NCI-H2029 (cell line): ENCODE measurements at places on chromosomes 12 and 14.

DNA sequence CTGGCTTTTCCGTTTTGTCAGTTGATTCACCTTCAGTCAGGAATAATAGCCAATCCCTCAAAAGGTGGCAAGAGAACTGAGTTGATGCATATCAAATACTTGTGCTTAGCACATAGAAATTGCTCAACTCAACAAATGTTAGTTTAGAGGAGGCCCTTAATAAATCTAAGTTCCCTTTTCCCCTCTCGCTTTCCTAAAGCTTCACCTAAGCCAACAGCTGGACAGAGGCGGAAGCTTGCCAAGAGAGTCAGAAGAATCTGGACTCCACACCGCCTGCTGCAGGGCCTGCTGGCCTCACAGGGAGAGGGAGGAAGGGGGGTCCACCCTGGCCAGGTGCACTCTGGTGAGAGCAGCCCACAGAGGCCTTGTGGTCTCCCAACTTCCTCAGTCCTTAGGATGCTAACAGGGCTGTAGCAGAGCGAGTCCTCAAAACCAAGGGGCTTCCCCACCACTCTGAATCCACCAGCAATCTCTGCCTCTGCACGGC is 213.1 kb downstream of the CHST11 start:
- no peak for DNase-seq

DNA sequence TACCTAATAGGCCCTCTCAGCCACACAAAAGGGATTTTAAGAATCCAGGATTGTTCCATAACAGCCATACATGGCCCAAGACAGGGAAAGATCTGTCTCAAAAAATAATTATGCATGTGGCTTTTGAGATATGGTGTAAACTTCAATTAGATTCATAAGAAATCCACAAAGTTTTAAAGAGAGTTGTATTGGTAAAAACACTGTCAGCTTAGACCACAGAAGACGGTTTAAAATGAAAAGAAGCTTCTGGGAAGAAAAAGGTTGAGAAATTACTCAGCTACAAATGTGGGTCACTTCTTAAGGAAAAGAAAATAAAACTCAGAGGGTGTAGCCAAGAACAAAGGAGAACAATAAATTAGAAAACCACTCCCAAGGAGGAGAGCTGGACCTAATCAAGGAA is 191.4 kb downstream of the KIF26A start:
- DNase-seq, result no peak

DNA sequence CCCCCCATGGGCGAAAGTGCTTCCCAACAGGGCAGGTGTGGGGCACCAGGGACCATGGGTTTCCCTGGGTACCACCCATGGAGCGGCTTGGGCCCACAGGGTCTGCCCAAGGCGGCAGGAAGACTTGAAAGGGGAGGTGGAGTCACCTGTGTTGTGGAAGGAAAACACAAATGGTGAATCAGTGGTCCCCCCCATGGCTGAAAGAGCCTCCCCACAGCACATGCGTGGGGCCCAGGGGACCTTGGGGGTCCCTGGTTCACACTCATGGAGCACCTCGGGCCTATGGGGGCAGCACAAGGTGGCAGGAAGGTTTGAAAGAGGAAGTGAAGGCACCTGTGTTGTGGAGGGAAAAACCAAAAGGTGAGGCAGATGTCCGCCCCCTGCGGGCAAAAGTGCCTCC is 581.9 kb downstream of the ALG10 start:
- DNase-seq, result no peak

GRCh38 chr14:68729556-68729955 is 63.3 kb downstream of the ZFP36L1 start:
- DNase-seq, result no peak

DNA sequence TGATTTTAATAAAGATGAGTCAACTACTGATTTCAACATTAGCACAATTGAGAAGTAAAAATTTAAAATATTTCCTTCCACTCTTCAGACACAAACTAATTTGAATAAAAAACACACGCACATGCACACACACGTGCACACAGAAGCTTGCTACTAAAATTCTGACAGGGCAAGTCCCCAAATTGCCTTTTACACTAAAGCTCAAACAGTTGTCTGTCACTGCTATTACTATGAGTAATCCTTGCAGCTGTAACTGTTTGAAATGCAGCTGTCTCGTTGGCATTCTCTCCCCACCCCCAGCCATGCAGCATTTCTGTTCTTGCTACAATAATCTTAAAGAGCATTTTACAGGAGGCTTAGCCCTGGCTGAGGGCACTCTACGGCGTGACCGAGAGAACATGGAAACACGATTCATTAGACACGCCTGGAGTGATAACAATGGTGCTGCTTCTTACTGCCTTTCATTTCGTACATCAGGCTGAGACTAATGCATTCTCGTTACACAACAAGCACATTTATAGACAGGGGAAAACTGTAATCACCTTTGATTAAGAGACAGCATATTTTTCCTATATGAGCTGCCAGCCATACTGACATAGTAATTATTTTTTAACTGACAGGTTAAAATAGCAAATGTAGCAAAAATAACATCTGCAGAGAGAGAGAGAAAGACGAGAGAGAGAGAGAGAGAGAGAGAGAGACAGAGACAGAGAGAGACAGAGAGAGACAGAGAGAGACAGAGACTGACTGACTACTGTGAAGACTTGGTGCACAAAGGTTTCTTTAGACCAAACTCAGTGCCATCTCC is 153.8 kb downstream of the MED13L start:
- DNase-seq, result peak; percentile 76

- DNase-seq, result no peak
These were observed 150.5 kb upstream of the BCL2L14 start for GRCh38 chr12:11920231-11920630.

DNA sequence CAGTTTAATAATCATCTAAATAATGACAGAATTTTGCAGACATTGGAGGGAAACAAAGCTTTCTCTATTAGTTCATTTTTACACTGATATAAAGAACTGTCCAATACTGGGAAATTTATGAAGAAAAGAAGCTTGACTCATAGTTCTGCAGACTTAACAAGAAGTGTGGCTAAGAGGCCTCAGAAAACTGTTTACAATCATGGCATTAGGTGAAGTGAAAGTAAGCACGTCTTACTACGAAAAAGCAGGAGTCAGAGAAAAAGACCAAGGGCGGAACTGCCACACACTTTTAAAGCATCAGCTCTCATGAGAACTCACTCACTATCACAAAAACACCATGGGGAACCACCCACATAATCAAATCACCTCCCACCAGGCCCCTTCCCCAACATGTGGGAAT is 804.4 kb downstream of the FLRT2 start:
- no peak for DNase-seq

GRCh38 chr12:114858388-114859146 is 174.6 kb upstream of the TBX3 start:
- no peak for DNase-seq

- no peak for DNase-seq
These were observed 279.3 kb upstream of the DDHD1 start for GRCh38 chr14:53432378-53432802.

DNA sequence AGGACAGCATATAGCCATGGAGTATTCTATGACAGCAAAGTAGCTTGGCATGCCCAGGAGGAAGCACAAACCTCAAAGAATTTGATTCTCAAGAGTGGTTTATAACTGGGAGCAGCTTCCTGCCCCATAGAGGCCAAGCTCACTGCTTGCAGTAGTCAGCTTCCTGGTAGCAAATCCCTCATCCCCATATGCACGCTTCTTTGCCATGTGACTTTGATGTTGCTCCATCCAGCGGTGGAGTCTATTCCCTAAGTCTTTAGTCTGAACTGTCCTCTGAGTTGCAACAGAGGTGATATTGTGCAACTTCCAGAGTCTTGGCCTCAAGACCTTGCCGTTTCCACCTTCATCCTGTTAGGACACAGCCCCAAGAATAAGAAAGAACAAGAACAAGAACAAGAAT is 996.8 kb upstream of the TMEM132C start:
- DNase-seq, result no peak

DNA sequence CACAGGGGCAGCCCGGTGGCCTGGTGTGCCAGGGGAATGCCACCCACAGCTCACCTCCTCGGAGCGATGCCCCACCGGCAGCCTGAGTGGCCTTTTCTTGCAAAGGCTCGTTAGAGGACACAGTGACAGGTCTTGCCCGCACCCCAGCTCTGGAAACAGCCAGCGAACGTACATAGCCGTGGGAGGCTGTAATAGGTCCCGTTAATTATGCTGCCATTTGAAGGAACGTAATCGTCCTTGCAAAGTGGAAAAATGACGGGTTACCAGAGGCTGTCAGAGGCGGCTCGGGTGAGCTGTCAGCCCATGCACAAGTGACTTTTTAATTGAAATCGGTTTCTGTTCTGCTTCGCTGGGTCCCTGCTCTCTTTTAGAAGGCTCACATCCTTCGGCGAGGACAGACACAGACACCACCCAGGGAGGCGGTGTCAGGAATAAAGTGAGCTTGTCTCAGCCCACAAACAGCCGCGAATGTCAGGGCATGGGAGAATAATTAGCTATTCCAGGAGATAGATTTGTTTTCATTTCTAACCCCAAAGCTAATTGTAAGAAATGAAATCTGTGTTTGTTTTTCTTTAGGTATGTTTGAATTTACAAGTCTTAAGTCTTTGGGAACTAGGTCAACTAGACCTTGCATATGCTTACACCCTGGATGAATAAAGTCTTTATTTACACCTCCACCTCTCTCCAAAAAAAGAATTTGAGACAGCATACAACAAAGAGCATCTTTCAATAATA is 77.2 kb upstream of the RFLNA start:
- no peak for DNase-seq

GRCh38 chr12:104022786-104023185 is 27.2 kb downstream of the GLT8D2 start:
- no peak for DNase-seq

DNA sequence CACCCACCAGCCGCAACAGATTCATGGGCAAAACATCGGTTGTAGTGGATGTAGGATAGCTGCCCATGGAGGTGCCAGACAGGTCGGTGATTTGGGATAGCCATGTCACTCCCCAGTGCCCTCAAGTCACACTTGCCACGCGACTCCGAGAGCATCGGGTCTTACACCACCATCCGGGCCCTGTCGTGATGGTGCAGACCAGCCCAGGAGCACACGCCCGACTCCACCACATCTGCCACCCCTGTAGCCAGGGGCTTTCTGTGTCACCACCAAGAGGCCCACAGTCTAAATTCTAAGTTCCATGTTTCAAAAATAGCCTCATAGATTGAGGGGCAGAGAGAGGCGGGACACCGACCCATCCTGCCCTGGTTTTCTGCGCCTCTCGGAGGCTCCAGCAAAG is 18.0 kb downstream of the FOXN4 start:
- DNase-seq, result no peak

- DNase-seq, result no peak
These were observed 74.7 kb downstream of the NIN start for GRCh38 chr14:50756300-50756699.

- DNase-seq, result peak; percentile 85
These were observed 15.1 kb downstream of the FAIM2 start for GRCh38 chr12:49888461-49889151.

DNA sequence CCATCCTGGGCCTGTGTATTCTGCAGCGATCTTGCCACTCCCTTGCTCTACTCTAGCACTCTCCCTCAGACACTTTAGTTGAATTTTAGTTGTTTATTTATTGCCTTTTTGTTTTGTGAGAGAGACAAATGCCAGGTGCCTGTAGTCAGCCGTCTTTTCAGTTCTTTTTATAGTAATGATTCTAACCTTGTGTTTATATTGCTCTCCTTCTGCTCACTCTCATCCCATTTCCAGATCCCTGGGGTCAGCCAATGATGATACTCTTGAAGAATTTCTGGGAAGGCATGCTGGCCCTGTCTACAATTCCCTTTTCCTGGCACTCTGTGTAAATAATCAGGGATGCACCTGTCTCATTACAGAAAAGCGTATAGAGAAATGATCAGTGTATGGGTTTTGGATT is 334.1 kb upstream of the MIS18BP1 start:
- DNase-seq, result no peak
